B cell (primary cell): ENCODE measurements at places on chromosomes 1 and 21. TPM values are rescaled to one million over a fixed set of nuclear protein-coding genes. Genes with fewer than 3 reads are reported as not detected.

The CD53 gene
- total RNA-seq, result 490 and 495 TPM in 2 replicates

The SYNJ1 gene
- 9.2 and 9.4 TPM in 2 replicates for total RNA-seq

The GJA8 gene
- total RNA-seq, result not detected in 2 replicates

The SZRD1 gene
- total RNA-seq, result 109 and 110 TPM in 2 replicates

The TARDBP gene
- total RNA-seq, result 222 and 226 TPM in 2 replicates

The GUCA2B gene
- not detected in 2 replicates for total RNA-seq

The PCBP3 gene
- 2.3 and 2.7 TPM in 2 replicates for total RNA-seq

The KCNJ9 gene
- total RNA-seq, result not detected in 2 replicates

The NAV1 gene
- 4.3 and 4.7 TPM in 2 replicates for total RNA-seq

The ALPL gene
- 12.2 and 13.7 TPM in 2 replicates for total RNA-seq

The LORICRIN gene
- 0.39 TPM in 1 of 2 replicates, not detected in the other for total RNA-seq

The OR2T29 gene
- 1.9 and 3.1 TPM in 2 replicates for total RNA-seq

The LRRIQ3 gene
- 1.4 and 2.2 TPM in 2 replicates for total RNA-seq

The TEDDM1 gene
- not detected in 2 replicates for total RNA-seq

The WNT4 gene
- 0.07 TPM in 1 of 2 replicates, not detected in the other for total RNA-seq

The AVPR1B gene
- total RNA-seq, result 0.59 TPM in 1 of 2 replicates, not detected in the other

DNA sequence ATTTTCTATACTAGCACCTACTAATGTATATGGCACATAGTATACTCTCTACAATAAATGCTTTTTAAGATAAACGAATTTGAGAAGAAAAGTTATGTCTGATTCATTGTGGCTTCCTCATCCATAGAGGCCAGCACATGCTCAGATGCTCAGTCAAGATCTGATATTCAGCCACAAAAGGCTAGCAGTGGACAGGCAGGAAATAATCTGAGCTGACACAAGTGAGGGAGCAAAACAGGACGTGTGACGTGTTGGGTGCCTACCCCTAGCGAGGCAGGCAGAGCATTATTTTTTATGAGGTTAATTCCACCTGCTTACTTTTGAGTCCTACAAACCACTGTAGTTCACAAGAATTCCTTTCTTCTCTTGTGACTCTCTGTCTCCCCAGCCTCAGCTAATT, 550.9 kb downstream of the SMYD3 start:
- peak; percentile 17 for DNase-seq

DNA sequence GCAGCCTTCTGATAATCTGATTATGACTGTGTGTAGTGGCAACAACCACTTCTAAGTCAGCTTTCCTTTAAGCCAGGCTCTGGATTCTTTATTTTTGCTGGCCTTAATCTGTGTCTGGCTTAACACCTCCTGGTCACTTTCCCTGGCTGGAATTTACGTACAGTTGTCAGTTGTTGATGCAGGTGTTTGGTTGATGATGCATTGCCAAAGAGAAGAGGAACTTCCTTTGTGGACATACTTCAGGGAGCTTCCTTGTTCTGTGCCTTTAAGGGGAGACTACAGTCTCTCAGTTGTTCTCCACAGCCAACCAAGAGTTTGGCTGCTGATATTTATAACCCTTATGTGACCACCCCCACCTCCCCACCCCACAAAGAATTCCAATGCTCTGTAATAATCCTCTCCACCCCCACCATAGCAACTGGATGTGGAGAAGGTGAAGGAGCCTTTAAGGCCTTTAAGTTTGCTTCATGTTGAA, 96.0 kb upstream of the BMP8A start:
- DNase-seq, result peak; percentile 64

GRCh38 chr1:220892997-220893700, 13.9 kb downstream of the HLX start:
- peak; percentile 47 for DNase-seq

GRCh38 chr1:2633366-2633935, 635 bp upstream of the MMEL1 start:
- DNase-seq, result no peak

GRCh38 chr21:41953831-41954653, at the start of gene C2CD2:
TSS of gene C2CD2 (minus strand) at chr21:41954018. CDS start at chr21:41953648, 370 bp downstream.
- DNase-seq, result peak; percentile 43

DNA sequence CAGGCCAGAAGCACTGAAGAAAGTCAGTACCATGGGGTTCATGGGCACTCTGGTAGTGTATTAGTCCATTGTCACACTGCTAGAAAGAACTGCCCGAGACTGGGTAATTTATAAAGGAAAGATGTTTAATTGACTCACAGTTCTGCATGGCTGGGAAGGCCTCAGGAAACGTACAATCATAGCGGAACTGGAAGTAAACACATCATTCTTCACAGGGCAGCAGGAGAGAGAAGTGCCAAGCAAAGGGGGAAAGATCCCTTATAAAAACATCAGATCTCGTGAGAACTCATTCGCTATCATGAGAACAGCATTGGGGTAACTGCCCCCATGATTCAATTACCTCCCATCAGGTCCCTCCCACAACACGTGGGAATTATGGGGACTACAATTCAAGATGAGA, 20.2 kb upstream of the ROR1 start:
- no peak for DNase-seq

- DNase-seq, result peak; percentile 7
These were observed 22.0 kb upstream of the WDR26 start for GRCh38 chr1:224456637-224456953.

GRCh38 chr1:30705698-30706097, 17.7 kb downstream of the MATN1 start:
- DNase-seq, result no peak

DNA sequence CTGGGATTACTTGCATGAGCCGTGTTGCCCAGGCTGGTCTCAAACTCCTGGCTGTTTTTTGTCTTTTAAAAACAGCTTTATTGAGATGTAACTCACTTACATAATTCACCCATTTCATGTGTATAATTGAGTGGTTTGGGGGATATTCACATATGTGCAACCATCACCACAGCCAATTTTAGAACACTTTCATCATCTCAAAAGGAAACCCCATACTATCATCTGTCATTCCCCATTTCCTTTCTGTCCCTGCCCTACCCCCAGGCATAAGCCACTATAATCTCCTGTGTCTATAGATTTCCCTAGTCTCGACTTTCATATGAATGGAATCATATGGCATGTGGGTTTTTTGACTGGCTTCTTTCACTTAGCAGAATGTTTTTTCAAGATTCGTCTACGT, 43.3 kb downstream of the GPR137B start:
- DNase-seq, result no peak

DNA sequence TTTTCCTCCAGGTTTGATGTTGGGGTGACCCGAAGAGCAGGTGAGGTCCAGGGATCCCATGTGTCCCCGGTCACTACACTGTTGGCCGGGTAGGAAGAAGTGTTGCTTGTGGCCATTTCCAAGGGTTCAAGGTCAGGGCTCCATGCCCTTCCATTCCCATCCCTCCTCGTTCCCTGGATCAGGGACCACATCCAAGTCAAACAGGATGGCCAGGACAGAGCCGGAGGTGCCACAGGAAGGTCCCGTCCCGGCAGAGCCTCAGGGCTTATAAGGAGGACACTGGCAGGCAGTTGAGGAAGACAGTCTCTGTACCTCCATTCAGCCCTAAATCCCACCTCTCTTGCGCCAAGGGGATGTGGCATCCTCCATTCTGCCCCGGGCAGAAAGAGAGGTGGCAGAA, 22.0 kb upstream of the FAM131C start:
- no peak for DNase-seq

DNA sequence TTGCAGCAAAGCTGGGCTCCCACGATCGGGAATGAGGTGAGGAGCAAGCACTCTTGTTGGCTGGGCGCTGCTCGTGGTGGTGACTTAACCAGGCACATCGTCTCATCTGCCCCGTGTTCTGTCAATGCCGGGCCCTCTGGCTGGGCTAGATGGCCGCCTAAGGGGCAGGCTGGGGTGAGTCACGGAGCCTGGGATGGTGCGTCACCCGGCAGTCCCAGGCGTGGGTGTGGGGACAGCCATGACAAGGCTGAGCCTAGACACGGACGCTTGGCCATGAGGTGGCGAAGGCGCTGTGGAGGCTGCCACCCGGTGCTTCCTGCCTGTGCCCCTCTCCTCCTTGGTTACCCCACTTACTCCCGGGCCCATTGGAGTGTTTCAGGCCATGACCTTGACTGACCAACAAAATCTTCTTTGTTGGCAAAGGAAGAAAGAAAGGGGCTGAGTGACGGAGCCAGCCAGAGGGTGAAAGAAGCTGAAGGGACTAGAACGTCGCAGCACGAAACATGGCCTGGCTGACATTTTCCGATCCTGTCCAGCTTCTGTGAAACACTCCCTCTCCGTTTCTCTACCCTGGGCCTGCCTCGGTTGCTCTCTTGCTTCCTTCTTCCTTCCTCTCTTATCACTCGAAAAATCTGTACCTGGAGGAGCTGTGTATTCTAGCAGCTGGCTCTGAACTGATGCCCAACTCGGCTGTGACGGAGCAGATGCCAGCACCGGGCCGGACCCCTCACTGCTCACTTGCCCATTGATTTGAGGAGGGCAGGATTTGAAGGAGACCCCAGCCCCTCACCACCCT, 596 bp downstream of the CD247 start:
- no peak for DNase-seq

GRCh38 chr1:73717976-73718375, 480.0 kb downstream of the LRRIQ3 start:
- DNase-seq, result no peak

- DNase-seq, result no peak
These were observed 47.9 kb upstream of the EDEM3 start for GRCh38 chr1:184802354-184803179.

- DNase-seq, result no peak
These were observed 7.7 kb upstream of the LAMB3 start for GRCh38 chr1:209659909-209660308.

- DNase-seq, result peak; percentile 68
These were observed 78.5 kb downstream of the GALNT2 start for GRCh38 chr1:230145505-230145899.

GRCh38 chr1:81670286-81670685, 130.4 kb upstream of the ADGRL2 start:
- no peak for DNase-seq

GRCh38 chr1:52551507-52552235, 1.2 kb downstream of the TUT4 start:
- DNase-seq, result peak; percentile 52

GRCh38 chr1:38074302-38074677, 27.7 kb upstream of the POU3F1 start:
- no peak for DNase-seq

GRCh38 chr1:209616366-209617046, 33.0 kb downstream of the CAMK1G start:
- no peak for DNase-seq

DNA sequence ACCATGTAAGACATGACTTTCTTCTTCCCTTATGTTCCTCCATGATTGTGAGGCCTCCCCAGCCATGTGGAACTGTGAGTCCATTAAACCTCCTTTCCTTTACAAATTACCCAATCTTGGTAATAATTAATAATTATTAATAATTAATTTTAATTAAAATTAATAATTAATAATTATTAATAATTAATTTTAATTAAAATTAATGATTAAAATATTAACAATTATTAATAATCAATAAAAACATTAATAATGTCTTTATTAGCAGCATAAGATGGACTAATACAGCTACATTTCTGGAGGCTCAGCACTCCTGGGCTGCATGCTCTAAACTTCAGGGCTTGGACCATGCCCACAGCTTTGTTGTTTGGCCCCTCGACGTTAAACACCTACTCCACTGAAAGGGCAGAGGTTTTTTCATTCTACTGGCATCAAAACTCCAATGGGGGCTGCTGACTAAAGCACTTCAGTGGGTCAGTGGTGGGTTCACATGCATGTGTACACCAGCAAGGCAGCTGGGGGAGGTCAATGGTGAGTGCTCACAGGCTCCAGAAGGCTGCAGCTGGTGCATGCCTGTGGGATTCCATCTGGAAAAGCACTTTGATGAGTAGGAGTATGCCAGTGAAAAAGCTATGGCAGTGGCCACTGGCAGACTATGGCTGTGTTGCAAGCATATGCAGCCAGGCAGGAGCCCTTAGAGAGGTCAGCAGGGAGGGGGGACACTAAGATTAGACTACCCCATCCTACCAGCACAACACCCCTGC, 561.3 kb downstream of the NCAM2 start:
- no peak for DNase-seq

GRCh38 chr1:197675583-197676208, 99.6 kb downstream of the DENND1B start:
- DNase-seq, result no peak

DNA sequence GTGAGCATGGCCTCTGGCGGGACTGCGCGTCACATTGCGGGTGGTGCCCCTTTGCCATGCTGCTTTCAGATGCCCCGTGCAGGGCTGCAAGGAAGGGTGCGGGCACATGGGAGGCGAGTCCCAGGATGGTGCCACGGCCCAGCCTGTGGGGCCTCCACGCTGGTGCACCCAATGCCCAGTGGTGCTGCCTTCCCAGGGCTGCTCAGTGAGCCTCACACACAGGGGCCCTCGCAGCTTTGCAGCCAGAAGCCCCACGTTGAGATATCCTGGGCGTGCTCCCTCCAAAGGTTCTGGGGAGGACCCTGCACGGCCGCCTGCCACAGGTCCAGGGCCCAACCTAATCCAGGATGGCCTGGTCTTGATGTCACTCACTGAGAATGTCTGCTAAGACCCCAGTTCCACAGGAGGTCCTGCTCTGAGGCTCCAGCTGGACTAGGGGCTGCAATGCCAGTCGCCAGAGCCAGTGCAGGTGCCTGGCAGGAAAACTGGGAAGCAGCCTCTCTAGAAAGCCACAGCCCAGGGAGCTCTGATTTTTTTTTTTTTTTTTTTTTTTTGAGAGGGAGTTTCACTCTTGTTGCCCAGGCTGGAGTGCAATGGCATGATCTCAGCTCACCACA, 34.1 kb upstream of the PRSS38 start:
- DNase-seq, result no peak

GRCh38 chr1:192512426-192513162, 63.0 kb upstream of the RGS1 start:
- DNase-seq, result peak; percentile 31

GRCh38 chr1:226657895-226658545, 81.1 kb downstream of the ITPKB start:
- DNase-seq, result no peak

- DNase-seq, result no peak
These were observed 178.6 kb downstream of the PRDM16 start for GRCh38 chr1:3247521-3248121.

- no peak for DNase-seq
These were observed 299.6 kb upstream of the RUNX1 start for GRCh38 chr21:35348686-35349085.

DNA sequence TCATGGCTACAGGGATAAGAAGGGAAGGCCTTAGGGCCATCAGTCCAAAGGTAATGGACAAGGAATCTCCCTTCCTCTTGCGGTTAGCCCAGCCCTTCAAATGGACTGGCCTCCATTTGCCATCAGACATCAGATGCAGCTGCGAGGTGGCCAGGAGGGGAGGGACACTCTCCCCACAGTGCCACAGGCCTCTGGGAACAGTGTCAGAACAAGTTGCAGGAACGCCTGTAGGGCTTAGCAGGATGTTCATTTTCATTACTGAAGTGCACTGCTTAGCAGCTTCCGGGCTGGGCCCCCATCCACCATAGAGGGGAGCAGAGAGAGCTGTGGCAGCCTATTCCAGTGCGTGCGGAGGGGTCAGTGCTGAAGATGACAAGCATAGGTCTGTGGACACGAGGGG, 127.5 kb downstream of the GALNT2 start:
- no peak for DNase-seq
